Esophagus muscularis mucosa (tissue), 4 donors: ENCODE measurements at places on chromosomes 7 and 10. TPM values are rescaled to one million over a fixed set of nuclear protein-coding genes. Genes with fewer than 3 reads are reported as not detected.

DNA sequence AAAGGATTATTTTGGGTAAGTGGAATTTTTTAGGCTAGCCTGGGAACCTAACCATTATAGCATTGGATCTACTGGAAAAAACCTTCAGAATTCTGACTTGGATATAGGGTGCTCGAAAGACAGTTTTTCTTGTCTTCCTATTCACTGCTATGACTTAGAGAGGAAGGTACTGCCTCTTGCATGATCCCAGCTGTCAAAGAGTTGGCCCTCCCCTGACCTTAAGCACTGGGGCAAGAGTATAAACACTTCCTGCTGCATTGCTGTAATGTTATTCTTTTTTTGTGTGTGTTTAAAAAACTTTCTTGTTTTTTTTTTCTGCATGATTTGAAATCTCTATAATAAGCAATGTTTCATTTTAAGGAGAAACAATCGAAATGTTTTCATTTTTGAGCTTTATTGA lies 113.0 kb downstream of the LRMDA start:
- DNase-seq = no peak

DNA sequence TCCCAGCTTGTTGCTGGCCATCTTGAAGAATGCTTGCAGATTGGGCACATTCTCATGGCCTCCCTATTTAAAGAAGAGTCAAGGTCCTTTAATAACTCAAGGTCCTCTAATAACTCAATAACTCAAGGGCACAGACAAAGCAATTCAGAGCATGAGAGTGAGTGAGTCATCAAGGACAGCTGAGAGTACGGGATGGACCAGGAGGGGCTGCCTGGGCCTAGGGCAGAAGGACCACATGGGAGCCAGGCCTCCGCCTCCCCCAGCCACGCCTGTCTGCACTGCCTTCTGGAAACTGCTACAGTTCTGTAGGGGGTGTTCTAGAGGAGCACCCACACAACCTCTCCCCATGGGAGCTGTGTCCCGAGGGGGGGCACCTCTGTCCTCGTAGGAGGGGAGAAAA lies 48.9 kb downstream of the ZNF503 start:
- DNase-seq = no peak

GRCh38 chr10:55163388-55163979 lies 362.5 kb upstream of the PCDH15 start:
- DNase-seq = no peak

GRCh38 chr7:139543801-139544603 lies 20.5 kb downstream of the CLEC2L start:
- DNase-seq = no peak

- DNase-seq = no peak
Measured at GRCh38 chr7:85133560-85133959, 53.3 kb downstream of the SEMA3D start.

- no peak for DNase-seq
Measured at GRCh38 chr10:72328829-72329204, 25.9 kb downstream of the DNAJB12 start.

DNA sequence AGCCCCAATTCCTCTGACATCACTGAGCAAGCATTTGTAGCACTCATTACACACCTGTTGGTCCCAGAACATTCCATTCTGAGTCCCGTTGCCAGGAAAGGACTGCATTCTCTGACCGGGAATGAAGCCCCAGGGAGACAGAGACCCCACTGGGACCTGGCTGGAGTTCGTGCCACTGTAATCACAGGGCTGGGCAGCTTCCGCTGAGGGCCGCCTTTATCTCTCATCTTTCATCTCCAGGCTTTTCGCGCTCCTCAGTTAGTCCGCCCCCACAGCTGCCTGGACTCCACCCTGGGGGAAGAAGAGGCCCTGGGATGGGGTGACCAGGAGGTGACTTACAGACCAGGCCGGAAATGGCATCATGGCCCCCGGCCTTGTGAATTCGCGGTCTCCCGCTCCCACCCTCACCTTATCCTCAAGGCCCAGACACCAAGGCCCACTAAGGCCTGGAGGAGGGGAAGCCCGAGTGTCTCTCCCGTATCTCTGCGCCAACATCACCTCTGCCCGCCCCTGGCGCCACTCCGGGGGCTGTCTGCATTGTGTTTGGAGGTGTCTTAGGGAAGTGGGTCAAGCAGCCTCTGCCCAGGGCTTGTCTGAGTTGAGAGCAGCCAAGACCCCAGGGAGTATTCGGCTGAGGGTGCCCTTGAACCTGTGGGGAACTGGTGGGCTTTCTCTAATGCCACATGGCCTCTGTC lies 75.4 kb downstream of the PROSER2 start:
- no peak for DNase-seq

- no peak for DNase-seq
Measured at GRCh38 chr7:27251136-27251651, 8.6 kb downstream of the EVX1 start.

- peak; percentile 66 for DNase-seq
Measured at GRCh38 chr10:3931224-3931623, 146.2 kb upstream of the KLF6 start.

DNA sequence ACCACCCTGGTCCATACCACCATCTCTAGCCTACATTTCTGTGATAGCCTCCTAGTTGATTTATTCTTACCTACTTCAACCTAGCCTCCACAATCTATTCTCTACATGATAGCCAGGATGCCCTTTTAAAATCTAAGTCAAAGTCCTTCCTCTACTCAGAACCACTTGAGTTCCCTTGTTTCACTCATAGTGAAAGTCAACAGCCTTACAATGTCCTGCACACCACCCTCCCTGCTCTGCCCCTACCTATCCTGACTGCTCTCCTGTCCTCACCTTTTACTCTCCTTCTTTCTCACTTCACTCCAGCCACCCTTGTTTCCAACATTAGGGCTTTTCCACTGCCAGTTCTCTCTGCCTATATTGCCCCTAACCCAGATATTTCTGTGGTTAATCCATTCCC lies 146.7 kb downstream of the GRM3 start:
- DNase-seq = no peak

GRCh38 chr7:103630318-103630717 lies 184.3 kb upstream of the SLC26A5 start:
- no peak for DNase-seq

GRCh38 chr10:12235796-12236195 lies 39.8 kb downstream of the CDC123 start:
- DNase-seq = no peak

GRCh38 chr10:43595739-43596298 lies 10.4 kb upstream of the ZNF485 start:
- DNase-seq = peak; percentile 89

DNA sequence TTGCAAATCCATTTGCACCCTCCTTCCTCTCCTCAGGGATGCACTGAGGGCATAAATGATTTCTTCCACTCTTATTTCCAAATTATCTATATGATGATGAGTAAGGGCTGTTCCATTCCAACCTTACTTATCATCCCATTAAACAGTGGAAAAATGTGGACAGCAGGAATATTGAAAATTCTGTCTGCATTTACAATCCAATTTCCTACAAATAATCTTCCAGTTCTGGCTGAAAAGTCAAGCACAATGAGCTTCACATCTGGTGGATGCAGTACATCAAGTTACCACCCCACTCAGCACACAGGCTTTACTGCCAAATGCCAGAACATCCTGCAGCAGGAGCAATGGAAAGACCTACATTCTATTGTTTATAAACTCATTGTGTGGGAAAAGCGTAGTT lies 345.0 kb upstream of the STEAP1 start:
- no peak for DNase-seq

- DNase-seq = no peak
Measured at GRCh38 chr10:28743576-28743975, 66.3 kb downstream of the BAMBI start.

GRCh38 chr10:11551916-11552602 lies 59.4 kb downstream of the USP6NL start:
- DNase-seq = no peak

DNA sequence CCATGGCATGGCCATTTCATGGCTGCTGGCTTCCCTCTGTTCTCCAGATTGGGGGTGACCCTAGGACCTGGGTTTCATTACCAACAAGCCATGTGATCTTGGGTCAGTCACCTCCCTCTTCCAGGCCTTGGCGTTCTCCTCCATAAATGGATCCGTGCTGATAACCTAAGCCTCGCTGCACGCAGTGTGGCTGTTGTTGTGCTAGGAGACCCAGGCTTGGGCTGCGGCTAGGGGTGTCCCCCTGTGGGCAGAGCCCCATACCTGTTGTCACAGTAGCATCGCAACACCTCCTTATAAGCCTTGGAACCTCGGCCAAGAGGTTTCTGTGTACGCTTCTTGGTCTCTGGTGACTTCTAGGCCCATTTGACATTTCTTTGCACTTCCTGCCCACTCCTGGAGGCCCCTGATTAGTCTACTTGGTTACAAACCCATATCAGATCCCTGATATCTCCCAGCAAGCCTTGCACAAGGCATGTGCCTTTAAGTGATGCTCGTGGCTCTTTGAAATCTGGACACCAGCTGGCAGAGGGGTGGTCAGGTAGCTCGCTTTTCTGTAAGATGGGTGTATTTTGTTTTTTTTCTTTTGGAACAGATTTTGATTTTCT lies 23.6 kb downstream of the ZMIZ1 start:
- no peak for DNase-seq

- no peak for DNase-seq
Measured at GRCh38 chr10:96413151-96413787, 54.5 kb upstream of the OPALIN start.

DNA sequence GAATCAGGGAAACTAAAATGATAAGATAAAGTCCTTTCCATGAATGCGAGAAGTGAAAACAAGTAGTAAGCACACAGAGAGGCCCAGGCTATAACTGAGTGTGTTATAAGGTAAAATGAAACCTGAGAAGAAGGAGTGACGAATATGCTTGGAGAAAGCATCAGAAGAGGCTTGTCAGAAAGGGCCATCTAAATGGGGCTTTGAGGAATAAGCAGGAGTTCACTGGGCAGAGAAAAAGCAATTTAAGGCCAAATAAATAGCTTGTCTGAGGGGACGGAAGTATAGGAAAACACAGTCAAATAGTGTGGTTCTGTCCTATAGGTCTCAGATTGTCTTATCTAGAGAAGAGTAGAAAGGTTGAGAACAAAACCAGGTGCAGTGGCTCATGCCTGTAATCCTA lies 59.6 kb upstream of the GSDME start:
- DNase-seq = no peak

ASB10 gene
- not detected for total RNA-seq

GRID1 gene
- 1.2 TPM for total RNA-seq

CLRN3 gene
- not detected for total RNA-seq

GLI3 gene
- total RNA-seq = 17.8 TPM

ZNF853 gene
- total RNA-seq = 30.3 TPM

HIP1 gene
- 29.2 TPM for total RNA-seq

COL17A1 gene
- total RNA-seq = 0.17 TPM

HYAL4 gene
- not detected for total RNA-seq

CTTNBP2 gene
- 11.6 TPM for total RNA-seq

GPER1 gene
- total RNA-seq = 4.6 TPM

KNDC1 gene
- 1.2 TPM for total RNA-seq

IFIT1B gene
- total RNA-seq = not detected

GATAD1 gene
- total RNA-seq = 36.4 TPM

CHST3 gene
- total RNA-seq = 40.1 TPM

BLNK gene
- total RNA-seq = 1.3 TPM
